Breast epithelium (tissue), 4 donors: ENCODE measurements at places on chromosomes 11 and 22. TPM values are rescaled to one million over a fixed set of nuclear protein-coding genes. Genes with fewer than 3 reads are reported as not detected.

GRCh38 chr22:50656122-50657070 is 16.2 kb upstream of the SHANK3 start:
- no peak for DNase-seq

DNA sequence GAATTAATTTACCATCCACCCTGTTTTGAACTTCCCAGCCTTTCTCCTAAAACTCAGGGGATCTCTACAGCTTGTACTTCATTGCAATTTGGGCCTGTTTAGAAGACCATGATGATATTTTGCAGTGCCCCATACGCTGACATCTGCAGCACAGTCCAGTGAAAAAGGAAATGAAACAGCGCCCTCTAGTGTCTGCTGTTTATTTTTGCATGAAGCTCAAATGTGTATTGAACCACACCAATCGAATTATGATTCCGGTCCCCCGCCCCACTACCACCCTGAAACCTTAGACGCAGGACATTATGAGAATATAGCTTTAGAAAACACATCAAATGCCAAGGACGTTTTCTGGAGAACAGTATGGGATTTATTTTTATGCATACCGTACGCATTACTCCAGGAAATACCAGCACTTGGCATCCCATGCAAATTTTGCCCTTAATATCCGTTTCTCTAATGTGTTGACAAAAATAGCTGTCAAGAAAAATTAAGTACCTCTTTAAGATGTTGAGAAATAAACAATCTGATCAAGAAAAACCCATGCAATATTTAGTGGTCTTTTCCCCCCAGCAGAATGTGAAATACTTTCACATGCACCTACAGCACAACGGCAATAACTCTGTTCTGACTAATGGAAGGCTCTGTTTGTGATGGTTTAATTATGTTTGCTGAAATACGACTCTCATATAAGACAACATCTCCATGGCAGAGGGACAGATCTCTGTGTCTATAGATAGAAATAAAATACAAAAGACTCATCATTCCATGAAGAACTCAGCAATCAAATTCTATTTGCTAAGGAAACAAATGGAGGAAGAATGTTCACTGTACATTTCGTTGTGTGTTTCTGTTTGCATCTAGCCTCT is 93.9 kb downstream of the TECTA start:
- no peak for DNase-seq

GRCh38 chr22:44024288-44024921 is at the start of gene PARVB:
PARVB (plus strand) TSS chr22:44024302; CDS start chr22:44024340, 38 bp downstream.
- no peak for DNase-seq

GRCh38 chr11:59614277-59615119 is 1.1 kb downstream of the OSBP start:
- DNase-seq = no peak

GRCh38 chr11:2741377-2742131 is 41.8 kb upstream of the KCNQ1OT1 start:
- DNase-seq = no peak

- no peak for DNase-seq
Observed at GRCh38 chr11:34427186-34427805, 11.4 kb upstream of the CAT start.

- DNase-seq = no peak
Observed at GRCh38 chr11:50220651-50221050, 188.0 kb downstream of the OR4C45 start.

DNA sequence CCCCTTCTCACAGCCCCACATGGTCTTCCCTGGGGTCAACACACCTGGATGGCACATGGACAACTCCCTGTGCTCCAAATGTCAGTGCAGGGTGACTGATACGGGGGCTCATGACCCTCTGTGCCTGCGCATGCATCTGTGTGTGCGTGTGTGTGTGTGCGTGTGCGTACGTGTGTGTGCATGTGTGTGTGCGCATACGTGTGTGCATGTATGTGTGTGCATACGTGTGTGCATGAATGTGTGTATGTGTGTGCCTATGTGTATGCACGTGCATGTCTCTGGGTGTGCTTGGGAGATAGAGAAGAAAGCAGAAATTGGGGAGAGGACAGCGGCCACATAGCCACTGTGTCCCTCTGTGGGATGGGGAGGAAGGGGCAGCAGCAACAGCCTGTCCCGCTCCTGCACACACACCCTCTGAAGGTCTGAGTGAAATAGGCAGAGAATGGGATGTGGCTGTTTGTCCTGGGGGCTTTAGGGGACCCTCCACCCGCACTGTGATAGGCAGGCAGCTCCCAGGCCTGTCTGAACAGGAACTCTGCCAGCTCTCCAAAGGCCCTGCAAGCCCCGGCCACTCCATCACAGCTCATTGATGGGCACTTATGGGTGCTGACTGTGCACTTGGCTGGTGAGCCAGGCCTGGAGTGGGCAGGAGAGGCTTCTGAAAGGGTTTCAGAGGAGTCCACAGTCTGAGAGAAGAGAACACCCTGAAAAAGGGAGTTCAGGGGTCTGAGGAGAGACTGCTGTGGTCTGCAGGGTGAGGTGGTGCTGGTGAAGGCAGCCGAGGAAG is 28.7 kb upstream of the PICK1 start:
- DNase-seq = no peak

DNA sequence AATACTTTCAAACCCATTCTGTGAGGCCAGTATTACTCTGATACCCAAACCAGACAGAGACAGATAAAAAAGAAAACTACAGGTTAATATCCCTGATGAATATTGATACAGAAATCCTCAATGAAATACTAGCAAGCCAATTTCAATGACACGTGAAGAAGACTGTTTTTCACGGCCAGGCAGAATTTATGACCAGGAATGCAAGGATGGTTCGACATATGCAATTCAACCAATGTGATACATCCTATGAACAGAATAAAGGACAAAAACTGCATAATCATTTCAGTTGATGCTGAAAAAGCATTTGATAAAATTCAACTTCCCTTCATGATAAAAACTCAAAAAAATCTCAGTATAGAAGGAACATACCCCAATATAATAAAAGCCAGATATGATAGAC is 44.5 kb downstream of the SLC22A24 start:
- no peak for DNase-seq

The BTG4 gene
- total RNA-seq = not detected

The KRTAP5-8 gene
- 0.32 TPM for total RNA-seq

The MUC6 gene
- 1.9 TPM for total RNA-seq
